ENCODE measurements at places on chromosomes 16 and 17. TPM values are rescaled to one million over a fixed set of nuclear protein-coding genes. Genes with fewer than 3 reads are reported as not detected.

The TBC1D3E gene
- total RNA-seq, result not detected

The KRT17 gene
- total RNA-seq, result 43.2 TPM

DNA sequence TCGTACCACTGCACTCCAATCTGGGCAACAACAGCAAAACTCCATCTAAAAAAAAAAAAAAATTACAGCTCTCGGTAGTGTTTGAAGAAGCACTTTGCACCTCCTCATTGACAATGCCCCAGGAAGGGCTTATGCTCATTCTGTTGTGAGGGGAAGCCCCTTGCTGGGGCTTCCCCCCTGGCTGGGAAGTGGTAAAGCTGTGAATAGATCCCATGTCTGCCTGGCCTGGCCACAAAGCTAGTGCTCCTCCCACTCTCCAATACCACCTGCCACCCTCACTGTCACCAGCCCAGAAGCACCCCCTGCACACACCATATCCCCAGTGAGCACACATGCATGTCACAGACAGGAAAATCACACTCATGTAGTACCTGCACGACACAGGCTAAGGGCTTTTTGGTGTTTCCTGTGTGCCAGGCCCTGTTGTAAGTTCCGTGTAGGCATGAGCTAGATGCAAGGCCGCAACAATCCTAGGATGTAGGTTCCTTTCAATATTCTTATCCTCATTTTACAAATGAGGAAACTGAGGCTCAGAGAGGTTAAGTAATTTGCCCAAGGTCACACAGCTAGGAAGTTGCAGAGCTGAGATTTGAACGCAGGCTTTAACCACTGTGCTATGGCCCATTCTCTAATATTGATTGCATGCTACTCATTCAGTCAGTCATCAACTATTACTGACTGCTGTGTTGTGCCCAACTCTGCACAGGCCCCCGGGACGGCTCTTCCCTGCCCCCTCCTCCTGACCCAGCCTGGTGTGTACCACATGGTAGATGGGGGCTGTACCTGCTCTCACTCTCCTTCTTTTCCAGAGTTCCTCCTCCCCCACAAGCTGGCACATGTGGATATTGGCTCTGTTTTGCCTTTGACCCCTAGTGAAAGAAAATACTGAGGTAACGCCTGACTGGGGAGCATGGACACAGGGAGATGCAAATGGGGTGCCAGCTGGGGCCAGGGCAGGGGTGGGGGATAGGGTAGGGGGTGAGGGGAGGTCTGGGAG lies 11.9 kb upstream of the COL1A1 start:
- peak overlapping the region; percentile 82 for H3K27ac ChIP-seq
- peaks cover 97% of the 10 kb centered on the region for H3K4me1 ChIP-seq
- no peak overlapping the region for H3K4me3 ChIP-seq
- H3K36me3 ChIP-seq, result no peaks in the 10 kb centered on the region
- peak; percentile 75 for DNase-seq

GRCh38 chr17:8941980-8942622 lies 23.4 kb downstream of the PIK3R5 start:
- H3K27ac ChIP-seq, result no peak overlapping the region
- no peaks in the 10 kb centered on the region for H3K36me3 ChIP-seq
- peaks cover 3% of the 10 kb centered on the region for H3K4me1 ChIP-seq
- DNase-seq, result peak; percentile 36
- H3K27me3 ChIP-seq, result peaks cover 21% of the 10 kb centered on the region

DNA sequence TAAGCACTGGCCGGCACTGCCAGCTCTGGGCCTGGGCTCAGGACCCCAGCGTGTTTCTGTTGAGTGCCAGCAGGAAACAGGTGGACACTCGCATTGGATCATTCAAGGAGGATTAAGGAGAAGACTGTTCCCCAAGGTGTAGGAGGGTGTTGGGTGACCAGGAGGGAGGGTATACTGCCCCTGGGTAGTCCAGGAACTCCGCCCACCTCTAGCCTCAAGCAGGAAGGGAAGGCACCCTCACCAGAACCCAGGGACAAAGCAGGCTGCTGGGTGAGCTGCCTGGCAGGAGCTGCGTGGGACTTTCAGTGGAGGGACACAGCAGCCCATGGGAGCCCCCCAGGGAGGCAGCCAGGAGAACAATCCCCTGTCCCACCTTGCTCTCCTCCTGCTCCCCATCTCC lies 7.7 kb upstream of the RAB37 start:
- H3K27me3 ChIP-seq, result peaks cover 4% of the 10 kb centered on the region
- no peaks in the 10 kb centered on the region for H3K4me1 ChIP-seq
- no peak for DNase-seq
- no peak overlapping the region for H3K27ac ChIP-seq

GRCh38 chr17:57086069-57086930 lies 1.3 kb downstream of the AKAP1 start:
- no peak for DNase-seq
- H3K4me1 ChIP-seq, result peaks cover 9% of the 10 kb centered on the region
- no peaks in the 10 kb centered on the region for H3K36me3 ChIP-seq
- H3K27ac ChIP-seq, result peak overlapping the region; percentile 77
- no peaks in the 10 kb centered on the region for H3K27me3 ChIP-seq
- H3K4me3 ChIP-seq, result peak overlapping the region; percentile 81

- H3K4me1 ChIP-seq, result no peaks in the 10 kb centered on the region
- no peak overlapping the region for H3K4me3 ChIP-seq
- no peak for DNase-seq
These were observed 12.9 kb downstream of the ITGAX start for GRCh38 chr16:31367853-31368252.

DNA sequence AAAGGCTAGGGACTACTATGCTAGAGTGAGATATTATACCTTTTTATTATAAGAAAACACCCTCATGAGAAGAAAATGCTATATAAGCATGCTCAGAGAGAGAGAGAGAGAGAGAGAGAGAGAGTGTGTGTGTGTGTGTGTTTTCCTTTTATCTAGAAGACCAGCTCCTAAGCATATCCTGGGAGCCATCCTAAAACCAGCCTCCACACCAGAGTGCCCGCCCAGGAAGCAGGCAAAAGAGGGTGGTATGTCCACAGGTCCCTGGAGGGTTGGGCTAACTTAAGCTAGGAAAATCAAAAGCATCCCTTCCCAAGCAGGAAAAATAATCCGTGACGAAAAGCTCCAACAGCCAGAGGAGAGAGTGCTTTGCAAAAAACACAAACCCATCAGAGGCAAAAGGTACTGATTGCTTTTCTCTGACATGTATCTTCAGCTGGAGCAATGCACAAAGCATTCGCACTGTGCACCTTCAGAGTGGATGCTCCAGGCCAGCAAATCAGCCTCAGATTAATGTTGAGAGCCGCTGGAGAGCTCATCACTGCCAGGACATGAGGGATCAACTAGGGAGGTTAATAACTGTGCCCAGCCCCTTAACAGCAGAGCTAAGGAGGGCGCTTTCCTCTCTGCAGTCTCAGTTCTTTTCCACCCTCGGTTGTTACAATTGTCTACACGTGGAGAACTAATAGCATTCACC lies 125.1 kb downstream of the SLC39A11 start:
- H3K36me3 ChIP-seq, result no peaks in the 10 kb centered on the region
- H3K4me3 ChIP-seq, result no peak overlapping the region

GRCh38 chr17:57975044-57975443 lies 13.0 kb downstream of the VEZF1 start:
- H3K4me3 ChIP-seq, result no peak overlapping the region
- no peak for DNase-seq
- no peak overlapping the region for H3K27ac ChIP-seq
- peaks cover 46% of the 10 kb centered on the region for H3K36me3 ChIP-seq
- H3K4me1 ChIP-seq, result peaks cover 9% of the 10 kb centered on the region
- no peaks in the 10 kb centered on the region for H3K27me3 ChIP-seq

DNA sequence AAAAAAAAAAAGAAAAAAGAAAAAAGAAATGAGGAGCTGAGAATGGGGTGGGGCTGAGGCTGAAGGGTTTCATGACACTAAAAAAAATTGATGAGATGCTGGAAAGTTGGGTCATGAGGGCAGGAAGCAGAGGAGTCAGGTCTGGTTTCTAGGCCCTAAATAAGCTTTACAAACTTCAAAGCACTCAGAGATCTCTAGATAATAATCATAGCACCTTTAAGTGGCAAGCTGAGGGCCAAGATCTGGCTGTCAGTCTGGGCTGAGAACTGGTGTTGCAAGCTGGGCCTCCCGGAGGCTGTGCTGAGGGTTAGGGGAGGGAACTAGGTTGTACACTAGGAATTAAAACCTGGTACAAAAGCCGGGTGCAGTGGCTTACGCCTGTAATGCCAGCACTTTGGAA lies 6.4 kb downstream of the ZNF764 start:
- H3K27me3 ChIP-seq, result no peaks in the 10 kb centered on the region
- H3K4me3 ChIP-seq, result no peak overlapping the region
- DNase-seq, result no peak
- H3K27ac ChIP-seq, result no peak overlapping the region
- peaks cover 17% of the 10 kb centered on the region for H3K36me3 ChIP-seq

- peaks cover 37% of the 10 kb centered on the region for H3K27me3 ChIP-seq
- H3K4me3 ChIP-seq, result no peak overlapping the region
- H3K27ac ChIP-seq, result no peak overlapping the region
These were observed 1.4 kb downstream of the HBM start for GRCh38 chr16:167122-167690.

GRCh38 chr16:83205896-83206295 lies 579.1 kb downstream of the CDH13 start:
- DNase-seq, result no peak
- H3K4me1 ChIP-seq, result peaks cover 4% of the 10 kb centered on the region
- H3K27ac ChIP-seq, result no peak overlapping the region
- no peaks in the 10 kb centered on the region for H3K36me3 ChIP-seq

DNA sequence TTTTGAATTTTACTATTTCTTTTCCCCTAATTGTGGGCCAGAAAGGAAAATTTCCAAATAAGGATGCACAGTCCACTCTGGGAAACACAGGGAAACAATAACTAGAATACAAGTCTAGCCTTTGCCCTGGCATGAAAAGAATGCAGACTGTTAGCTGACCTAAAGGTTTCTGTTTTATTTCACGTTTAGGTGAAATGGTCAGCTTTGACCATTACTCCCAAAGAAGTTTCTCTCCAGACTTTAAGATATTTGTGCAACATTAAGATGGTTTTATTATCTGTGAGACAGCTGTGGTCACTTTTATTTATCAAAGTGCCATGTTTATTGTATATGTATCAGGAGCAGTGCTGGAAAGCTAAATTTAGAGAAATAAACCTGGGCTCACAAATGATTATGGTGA lies 163.9 kb downstream of the SPECC1 start:
- H3K4me3 ChIP-seq, result no peak overlapping the region
- H3K4me1 ChIP-seq, result peaks cover 28% of the 10 kb centered on the region

DNA sequence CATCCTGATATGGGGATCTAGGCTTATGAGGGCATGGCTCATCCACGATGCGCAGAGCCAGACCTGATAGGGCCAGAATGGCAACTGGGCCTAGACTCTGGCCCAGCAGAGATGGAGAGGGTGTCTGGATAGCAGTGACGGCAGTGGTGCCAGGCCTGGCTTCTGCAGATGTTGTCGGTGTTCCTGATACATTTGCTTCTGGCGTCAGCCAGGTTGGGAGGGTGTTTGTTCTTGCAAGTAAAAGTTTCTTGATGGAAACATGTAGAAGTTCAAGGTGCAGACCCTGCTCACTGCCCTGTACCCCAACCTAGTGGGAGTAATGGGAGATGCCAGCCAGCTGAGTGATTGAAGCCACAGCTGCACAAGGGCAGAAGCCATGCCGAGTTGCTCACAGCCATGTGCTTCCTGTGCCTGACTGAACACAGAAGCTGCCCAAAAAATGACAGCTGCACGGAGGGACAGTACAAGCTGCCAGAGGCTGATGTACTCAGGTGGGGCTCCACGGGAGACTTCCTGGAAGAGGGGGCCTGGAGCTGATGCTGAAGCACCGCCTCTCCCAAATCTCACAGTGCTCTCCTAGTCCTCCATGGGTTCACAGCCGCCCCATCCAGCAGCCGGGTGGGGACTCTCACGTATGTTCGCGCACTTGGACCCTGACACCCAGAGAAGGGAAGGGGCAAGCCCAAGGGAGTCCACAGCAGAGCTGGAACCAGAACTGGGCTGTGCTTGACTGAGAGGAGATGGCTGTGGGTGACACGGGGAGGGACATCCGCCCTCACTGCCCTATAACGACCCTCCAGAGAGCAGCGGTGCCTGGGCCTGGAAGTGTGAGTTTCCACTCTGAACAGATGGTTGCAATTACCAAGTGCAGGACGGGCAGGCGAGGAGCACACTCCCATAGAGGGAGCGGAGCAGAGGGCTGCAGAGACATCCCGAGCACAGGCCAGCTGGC lies 78.7 kb downstream of the N4BP1 start:
- no peaks in the 10 kb centered on the region for H3K36me3 ChIP-seq
- H3K4me1 ChIP-seq, result peaks cover 47% of the 10 kb centered on the region
- no peaks in the 10 kb centered on the region for H3K27me3 ChIP-seq

GRCh38 chr17:9537177-9537776 lies 38.3 kb downstream of the STX8 start:
- H3K4me1 ChIP-seq, result no peaks in the 10 kb centered on the region
- DNase-seq, result no peak
- peaks cover 14% of the 10 kb centered on the region for H3K36me3 ChIP-seq
- no peak overlapping the region for H3K27ac ChIP-seq

GRCh38 chr17:43395165-43395564 lies 3.6 kb upstream of the ARL4D start:
- H3K4me1 ChIP-seq, result peaks cover 18% of the 10 kb centered on the region
- no peak overlapping the region for H3K4me3 ChIP-seq
- H3K27ac ChIP-seq, result no peak overlapping the region
- H3K27me3 ChIP-seq, result no peaks in the 10 kb centered on the region

- no peak for DNase-seq
- H3K27ac ChIP-seq, result no peak overlapping the region
- no peaks in the 10 kb centered on the region for H3K27me3 ChIP-seq
- H3K36me3 ChIP-seq, result peaks cover 4% of the 10 kb centered on the region
- peaks cover 6% of the 10 kb centered on the region for H3K4me1 ChIP-seq
These were observed 13.2 kb downstream of the IL34 start for GRCh38 chr16:70659546-70659945.

DNA sequence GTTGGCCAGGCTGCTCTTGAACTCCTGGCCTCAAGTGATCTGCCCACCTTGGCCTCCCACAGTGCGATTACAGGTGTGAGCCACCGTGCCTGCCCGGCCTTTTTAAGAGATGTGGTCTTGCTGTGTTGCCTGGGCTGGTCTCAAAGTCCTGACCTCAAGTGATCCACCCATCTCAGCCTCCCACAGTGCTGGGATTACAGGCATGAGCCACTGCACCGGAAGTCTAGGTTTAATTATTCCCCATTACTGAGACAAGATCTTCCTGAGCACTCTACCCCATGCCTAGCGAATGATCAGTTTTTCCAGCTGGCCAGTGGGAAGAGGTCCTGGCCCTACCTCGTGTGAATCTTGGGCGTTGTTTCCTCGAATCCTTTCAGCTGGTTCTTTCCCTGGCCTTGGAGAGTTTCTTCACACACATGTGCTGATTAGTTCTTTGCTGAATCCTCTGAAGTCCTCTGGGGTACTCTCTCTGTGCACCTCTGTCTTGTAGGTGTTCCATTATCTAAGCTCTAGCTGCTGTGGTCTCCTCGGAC lies 18.9 kb downstream of the C16orf54 start:
- H3K4me1 ChIP-seq, result peaks cover 4% of the 10 kb centered on the region
- H3K36me3 ChIP-seq, result no peaks in the 10 kb centered on the region
- H3K27ac ChIP-seq, result no peak overlapping the region
- no peak for DNase-seq
- H3K27me3 ChIP-seq, result peaks cover 33% of the 10 kb centered on the region

- peaks cover 61% of the 10 kb centered on the region for H3K4me1 ChIP-seq
- no peaks in the 10 kb centered on the region for H3K27me3 ChIP-seq
- H3K4me3 ChIP-seq, result no peak overlapping the region
- peak; percentile 27 for DNase-seq
These were observed 3.1 kb downstream of the SIAH1 start for GRCh38 chr16:48382131-48382530.

Data from osteocyte (in vitro differentiated cells).